ENCODE measurements at places on chromosomes 13 and 19.

GRCh38 chr13:23953860-23954512 is 56.7 kb upstream of the C1QTNF9B start:
- DNase-seq = no peak

DNA sequence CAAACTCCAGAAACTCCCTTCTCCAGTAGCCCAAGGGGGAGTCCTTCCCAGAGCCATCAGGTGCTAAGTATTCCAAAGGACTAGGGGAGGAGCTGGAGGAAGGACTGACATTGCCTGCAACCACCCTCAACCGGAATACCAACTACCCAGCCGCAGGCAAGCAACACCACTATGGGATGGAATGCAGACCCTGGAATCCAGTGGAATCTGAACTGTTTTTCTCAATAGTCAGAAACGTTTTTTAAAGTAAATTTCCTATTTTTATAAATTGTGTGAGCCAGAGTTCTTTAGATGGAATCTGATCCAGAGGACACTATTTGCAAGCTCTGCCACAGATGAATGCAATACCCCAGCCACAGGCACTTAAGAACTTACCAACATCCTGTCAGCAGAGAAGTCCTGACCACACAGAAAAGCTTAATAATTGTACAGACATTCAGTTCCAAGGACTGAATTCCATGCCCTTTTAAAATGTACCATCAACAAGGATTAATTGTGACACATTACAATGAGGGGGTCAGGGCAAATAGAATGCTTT is 92.1 kb downstream of the USP12 start:
- DNase-seq = peak; percentile 88

- no peak for DNase-seq
Observed at GRCh38 chr13:85659493-85659892, 139.7 kb downstream of the SLITRK6 start.

GRCh38 chr13:31440132-31440531 is 240.4 kb downstream of the B3GLCT start:
- DNase-seq = no peak

DNA sequence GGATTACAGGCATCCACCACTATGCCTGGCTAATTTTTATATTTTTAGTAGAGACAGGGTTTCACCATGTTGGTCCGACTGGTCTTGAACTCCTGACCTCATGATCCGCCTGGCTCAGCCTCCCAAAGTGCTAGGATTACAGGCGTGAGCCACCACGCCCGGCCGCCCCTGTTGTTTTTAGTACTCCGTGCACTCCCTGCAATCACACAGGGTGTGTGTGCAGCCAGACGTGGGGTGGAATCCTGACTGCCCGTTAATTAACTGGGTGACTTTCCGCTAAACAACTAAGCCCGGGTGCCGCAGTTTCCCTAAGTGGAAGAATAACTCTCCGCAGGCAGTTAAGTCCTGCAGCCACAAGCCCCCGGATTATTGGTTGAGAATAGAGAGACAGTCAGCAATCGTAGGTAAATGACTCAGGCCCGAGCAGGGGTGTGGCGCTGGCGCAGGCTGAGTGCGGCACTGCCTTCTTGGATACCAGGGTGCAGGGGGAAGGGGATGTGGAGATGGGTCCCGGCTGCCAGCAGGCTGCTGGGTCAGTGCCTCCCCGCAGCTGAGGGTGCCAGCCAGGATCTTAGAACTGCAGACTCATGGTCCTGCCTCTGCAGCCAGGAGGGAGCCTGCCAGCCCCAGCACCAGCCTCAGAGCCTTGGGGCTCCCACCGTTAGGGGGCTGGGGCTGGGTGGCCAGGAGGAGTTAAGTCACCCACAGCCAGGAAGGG is 6.1 kb upstream of the FXYD3 start:
- no peak for DNase-seq

All from astrocyte of the spinal cord (primary cell).